ENCODE measurements at places on chromosomes 2 and 18. TPM values are rescaled to one million over a fixed set of nuclear protein-coding genes. Genes with fewer than 3 reads are reported as not detected.

Gene DNAH6
- polyA plus RNA-seq: 0.25 TPM

Gene RAB12
- polyA plus RNA-seq: 64.1 TPM

Gene IL18R1
- polyA plus RNA-seq: 0.72 TPM

Gene SPATS2L
- 235 TPM for polyA plus RNA-seq

Gene NXPH2
- 14.5 TPM for polyA plus RNA-seq

Gene GALNT14
- 3.1 TPM for polyA plus RNA-seq

Gene NDC80
- polyA plus RNA-seq: 14.1 TPM

Gene RUFY4
- 0.07 TPM for polyA plus RNA-seq

Gene TMEM198
- 2.3 TPM for polyA plus RNA-seq

Gene NYAP2
- polyA plus RNA-seq: 0.21 TPM

Gene AQP12B
- polyA plus RNA-seq: 1.1 TPM

DNA sequence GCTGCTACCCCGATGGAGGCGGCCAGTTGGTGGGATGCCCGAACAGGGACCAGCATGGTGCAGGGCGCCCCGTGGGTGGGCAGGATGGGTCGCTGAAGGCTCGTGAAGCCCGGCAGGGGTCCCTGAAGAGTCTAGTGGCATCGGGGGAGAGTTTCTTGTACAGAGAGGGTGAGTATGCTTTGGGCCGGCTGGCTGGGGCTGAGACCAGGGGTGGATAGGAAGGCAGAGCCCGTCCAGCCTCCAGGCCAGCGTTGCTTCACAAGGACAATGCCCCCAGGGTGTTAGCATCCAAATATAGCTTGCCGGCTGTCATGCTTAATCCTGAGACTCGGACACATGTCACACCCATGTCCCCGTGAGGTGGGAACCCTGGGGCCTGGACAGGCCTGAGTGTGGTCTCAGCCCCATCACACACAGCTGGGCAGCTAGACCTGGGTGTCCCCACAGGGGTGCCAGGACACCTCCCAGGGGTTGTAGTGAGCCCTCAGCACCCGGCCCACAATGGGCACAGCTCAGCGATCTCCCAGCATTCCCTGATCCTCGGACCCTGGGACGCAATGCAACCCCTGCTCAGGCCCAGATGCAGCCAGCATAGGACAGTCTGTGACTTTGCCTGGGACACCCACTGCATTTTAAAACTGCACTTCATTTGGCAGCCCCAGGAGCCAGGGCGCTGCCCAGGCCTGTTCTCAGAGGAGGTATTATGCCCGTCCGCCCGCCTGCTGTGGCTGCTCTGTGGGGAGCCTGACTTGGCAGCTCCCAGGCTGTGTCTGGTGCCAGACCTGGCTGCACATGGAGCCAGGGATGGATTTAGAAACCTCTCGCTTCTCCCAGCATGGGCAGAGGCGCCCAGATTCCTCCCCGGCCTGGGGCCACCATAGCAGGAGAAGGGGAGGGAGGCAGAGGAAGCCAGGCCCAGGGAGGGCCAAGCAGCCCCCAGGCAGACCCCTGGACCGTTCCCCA, 36.4 kb downstream of the RAMP1 start:
- peak; percentile 62 for DNase-seq

GRCh38 chr18:24111936-24112335, 26.9 kb upstream of the CABYR start:
- DNase-seq: no peak

DNA sequence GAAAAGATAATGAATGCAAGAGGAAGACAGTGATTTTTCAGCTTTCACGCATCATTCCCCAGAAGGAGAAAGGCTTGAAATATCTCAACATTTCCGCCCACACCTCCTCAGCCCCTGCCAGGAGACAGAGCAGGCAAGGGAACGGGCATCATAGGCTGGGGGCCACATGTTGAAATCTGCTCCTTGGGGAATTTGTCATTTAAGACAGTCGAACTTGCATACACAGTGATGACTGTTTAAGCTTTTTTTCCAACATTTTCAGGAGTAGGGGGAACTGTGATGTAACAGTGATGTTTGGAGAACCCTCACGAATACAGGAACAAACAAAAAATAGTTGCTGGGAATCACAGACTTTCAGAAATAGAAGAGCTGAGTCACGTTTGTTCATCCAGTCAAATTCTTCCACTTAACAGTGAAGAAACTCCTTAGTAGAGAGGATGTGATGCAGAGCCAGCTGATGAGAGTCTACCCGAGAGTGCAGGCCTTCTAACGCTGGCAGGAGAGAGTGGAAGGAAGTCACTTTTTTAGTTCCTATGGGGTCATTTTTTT, 266.8 kb downstream of the ALPK2 start:
- no peak for DNase-seq

DNA sequence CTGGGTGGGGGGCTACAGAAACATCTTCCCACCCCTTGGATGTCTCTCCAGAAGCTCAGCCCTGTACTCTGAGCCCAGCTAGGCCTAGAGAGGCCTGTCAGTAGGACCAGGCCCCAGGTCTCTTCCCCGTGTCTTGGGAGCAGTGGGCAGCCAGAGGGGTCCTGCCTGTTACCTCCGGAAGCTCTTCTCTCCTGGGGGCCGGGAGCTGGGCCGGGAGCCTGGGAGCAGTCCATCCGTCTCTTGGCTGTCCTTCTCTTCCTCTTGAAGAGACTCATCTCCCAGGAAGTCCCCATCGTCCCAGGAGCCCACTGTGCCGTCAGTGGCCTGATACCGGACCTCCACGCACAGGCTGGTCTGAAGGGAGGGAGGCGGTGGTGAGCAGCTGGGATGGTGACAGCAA, 38.3 kb upstream of the OTOF start:
- no peak for DNase-seq

DNA sequence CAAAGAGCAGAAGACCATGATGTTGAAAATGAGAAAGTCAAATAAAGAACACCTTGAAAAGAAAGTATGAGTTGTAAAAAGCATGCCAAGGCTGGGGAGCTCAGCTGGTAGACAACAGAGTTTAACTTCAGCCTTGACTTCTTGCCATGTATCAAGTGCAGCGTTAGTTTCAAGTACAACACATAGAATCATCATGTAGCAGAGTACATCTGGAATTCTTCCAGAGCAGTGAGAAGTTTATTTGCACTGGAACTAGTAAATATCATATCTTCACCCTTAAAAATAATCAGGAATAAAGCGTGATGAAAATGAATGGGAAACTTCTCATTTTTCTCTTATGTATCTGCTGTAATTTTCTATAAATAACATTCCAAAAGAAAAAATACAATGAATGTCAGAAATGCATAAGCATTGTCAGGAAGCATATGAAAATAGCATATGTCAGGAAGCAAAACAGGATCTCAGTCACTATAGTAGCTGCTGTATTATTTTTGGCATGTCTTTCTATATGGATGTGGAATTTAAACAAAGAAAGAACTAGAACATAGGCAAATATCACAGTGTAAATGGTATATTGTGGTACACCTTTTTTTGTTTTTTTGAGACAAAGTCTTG, 10.1 kb upstream of the SULT1C4 start:
- DNase-seq: no peak

- DNase-seq: no peak
Measured at GRCh38 chr2:157946919-157947557, 70.9 kb upstream of the ACVR1 start.

- no peak for DNase-seq
Measured at GRCh38 chr18:22221350-22221749, 52.0 kb downstream of the GATA6 start.

DNA sequence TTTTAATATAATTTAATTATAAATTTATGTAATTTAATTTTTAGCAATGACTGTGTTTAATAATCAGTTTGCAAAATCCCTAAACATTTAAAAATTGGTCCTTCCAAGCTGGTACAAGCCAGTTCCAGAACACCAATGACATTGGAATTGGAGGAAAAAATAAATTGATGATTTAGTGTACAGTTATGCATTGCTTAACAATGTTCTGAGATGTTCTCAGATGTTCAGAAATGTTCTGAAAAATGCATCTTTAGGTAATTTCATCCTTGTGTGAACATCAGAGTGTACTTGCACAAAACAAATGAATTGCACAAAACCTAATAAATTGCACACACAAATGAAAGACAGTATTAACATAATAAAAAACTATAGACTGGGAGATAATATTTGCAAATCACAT, 95.2 kb downstream of the TRIB2 start:
- no peak for DNase-seq

- no peak for DNase-seq
Measured at GRCh38 chr18:32049393-32050171, 31.0 kb downstream of the RNF125 start.

DNA sequence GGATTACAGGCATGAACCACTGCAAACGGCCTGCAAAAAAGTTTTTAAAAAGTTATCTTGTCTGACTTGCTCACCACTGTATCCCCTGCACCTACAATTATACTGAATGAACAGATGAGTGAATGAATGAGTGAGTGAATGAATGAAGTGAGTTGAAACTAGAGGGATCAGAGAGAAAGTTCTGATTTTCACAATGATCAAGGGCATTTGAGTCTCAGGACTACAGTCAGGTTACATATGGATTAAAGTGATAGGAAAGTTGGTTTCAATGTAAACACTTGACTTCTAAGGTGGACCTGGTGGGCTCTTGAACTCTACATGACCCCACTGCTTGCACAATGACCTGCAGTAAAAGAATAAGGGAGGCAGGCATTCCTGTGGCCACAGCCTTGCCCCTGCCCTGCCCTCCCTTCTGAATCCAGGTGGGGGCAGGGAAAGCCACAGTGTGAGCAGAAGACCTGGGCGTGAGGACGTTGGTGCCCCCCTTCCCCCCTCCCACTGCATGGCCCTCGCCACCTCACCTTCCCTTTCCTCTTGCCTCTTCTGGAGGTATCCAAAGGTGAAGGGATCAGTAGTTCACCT, 10.7 kb downstream of the C2orf80 start:
- no peak for DNase-seq

DNA sequence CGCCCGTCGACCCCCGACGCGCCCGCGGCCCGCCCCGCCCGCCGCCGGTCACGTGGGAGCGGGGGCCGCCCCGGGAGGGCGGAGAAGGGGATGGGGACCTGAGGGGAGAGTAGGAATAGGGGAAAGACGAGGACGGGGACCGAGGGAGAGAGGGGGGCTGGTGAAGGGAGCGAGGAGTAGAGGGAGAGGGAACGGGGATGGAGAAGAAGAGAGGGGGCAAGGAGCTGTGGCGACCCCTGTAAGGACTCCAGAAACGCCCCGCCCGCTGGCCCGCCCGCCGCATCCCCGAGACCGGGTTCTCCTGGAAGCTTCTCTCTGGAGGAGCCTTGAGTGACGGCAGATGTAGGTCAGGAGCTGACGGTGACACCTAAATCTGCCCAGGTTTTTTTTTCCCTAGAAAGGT, 615 bp downstream of the ADNP2 start:
- peak; percentile 81 for DNase-seq

- no peak for DNase-seq
Measured at GRCh38 chr2:231935207-231935524, 9.0 kb upstream of the NPPC start.

DNA sequence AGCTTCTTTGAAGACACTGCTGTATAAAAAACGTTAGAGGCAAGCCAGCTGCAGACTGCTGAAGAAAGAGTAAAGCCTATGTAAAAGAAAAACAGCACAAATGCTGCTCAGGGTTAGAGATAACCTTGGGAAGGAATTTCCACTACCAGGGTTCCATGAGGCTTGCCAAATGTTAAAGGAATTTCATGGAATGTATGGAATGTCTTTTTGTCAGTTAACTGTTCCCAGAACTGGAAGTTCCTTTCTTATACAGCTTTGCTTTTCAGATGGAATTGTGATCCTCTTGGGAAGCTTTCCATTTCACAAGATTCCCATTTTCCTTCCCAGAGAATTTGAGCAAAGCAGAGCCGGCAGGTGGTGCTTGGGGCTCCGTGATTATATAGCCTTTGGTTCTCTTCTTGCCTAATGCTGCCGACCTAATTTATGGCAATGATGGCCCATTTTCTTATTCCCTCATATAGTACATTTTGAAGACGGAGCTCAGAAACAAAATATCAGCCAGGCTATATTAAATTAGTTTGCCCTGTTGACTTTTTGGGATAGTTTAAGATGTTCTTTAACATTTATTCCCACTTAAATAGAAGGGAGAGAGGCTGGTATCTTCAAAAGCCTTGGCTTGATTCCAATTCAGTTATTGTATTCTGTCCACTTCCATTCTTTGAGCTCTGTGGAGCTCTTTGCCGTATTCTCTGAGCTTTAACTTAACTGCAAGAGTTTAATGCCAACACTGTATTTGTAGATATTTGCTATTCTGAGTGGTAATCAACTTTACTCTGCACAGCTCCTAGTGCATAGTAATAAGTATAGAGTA, 162.3 kb downstream of the PHLPP1 start:
- peak; percentile 51 for DNase-seq

- DNase-seq: peak; percentile 85
Measured at GRCh38 chr2:237218756-237219155, 133.1 kb downstream of the COPS8 start.

GRCh38 chr2:112134120-112134519, 4.1 kb upstream of the FBLN7 start:
- DNase-seq: no peak
